ENCODE measurements at places on chromosomes 4 and X.

GRCh38 chr4:26048950-26049349 is 134.9 kb downstream of the SMIM20 start:
- DNase-seq = no peak

- DNase-seq = no peak
Observed at GRCh38 chr4:127149086-127149485, 483.7 kb upstream of the INTU start.

- no peak for DNase-seq
Observed at GRCh38 chrX:35829501-35829900, 31.4 kb downstream of the MAGEB16 start.

DNA sequence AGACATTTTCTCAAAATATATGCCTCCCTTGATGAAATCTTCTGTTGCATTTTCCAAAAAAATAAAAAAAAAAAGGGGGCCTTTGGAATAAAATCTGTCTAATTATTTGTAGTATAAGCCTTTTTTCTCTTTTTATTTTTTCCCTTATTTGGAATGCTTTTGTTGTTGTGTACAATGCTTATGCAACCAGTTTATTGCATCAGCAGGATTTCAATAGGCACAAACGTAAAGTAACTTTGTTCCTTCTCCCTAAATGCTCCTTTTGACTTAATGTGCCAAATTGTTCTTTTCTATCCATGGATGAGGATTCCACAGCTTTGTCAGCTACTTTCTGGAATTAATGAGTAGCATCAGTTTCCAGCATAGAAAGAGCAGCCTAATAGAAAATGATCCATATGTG is 59.6 kb upstream of the HPGD start:
- DNase-seq = no peak

- DNase-seq = no peak
Observed at GRCh38 chr4:156501962-156502361, 469.6 kb downstream of the PDGFC start.

All from stimulated activated naive B cell treated with anti-CD40 and anti-IgM and Interleukin-4, amounts not matched to agents 10 μg/mL and 1 μg/mL and 100 μg/mL, for 72 hours (primary cell).